ENCODE measurements at places on chromosomes 1 and 21.

GRCh38 chr1:236808564-236809130 lies 13.6 kb downstream of the MTR start:
- no peak for DNase-seq

- DNase-seq = no peak
Observed at GRCh38 chr21:42861311-42861847, 18.0 kb downstream of the WDR4 start.

DNA sequence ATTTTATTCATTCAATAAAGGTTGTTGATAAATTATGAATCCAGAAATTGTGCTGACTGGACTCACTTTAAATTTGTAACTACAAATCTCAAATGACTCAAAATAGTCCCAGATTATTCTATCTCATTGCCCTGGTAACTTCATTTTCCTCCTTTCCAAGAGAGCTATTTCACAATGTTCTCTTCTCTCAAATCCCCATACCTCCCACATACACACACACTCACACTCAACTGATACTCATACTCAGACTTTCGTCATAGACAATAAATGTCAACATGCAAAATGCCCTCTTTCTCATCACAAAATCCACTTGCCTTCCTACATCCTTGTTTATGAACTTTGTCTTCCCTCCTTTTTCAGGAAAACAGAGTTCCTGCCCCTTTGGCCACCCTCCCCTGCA lies 33.3 kb downstream of the EXTL2 start:
- no peak for DNase-seq

DNA sequence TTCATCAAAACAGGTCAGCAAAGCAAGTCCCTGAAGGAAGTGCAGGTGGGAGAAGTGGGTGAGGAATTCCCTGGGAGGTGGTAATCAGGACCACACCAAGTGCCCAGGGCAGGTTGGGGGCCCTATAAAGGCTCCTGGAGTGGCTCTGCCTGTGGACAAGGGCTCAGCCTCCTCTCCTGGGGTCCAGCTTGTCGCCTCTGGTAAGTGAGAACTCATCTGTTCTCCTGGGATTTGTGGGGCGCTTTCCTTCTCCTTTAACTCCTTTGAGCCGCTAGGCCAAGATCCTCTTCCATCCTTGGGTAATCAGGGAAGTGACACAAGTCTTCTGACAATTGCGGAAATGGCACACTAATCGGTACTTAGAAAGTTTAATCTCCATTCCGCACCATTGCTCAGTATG lies at the start of gene SPRR4:
Gene SPRR4 (plus strand): TSS at position 154 of the 400 bp plus-strand sequence. CDS start 1,243 bp downstream, outside the sequence.
- DNase-seq = no peak

DNA sequence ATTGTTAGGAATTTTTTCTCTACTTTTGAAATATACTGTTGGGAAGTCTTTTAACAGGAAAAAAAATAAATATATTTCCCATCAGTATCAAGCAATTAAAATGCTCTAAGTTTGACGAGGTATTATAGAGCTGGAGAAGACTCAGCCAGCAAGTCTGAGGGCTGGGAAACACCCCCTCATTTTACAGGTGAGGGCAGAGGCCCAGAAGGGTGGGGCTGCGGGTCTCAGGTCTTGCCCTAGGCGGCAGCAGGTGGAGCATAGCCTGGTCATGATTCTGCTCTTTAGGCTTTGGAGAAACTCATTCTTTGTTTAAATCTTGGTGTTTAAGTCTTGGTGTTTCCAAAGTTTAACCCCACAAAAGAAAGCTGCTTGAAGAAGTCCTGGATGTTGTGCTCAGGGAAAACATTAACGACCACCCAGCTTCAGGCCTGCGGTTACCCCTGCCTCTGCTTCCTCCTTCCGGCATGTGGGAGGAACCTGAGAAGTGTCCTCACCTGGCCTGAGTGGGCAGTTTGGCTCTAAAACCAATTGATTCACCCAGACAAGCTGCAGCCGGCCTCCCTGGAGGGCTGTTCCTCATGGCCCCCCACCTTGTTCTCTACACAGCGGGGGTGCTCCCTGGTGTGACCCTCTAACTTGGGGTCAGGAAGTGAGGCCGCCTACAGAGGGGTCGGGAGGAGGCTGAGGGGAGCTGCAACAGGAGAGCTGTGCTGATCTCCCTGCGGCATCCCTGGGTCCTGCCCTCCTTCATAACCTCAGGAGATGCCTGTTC lies 41.7 kb downstream of the OLFML2B start:
- no peak for DNase-seq

DNA sequence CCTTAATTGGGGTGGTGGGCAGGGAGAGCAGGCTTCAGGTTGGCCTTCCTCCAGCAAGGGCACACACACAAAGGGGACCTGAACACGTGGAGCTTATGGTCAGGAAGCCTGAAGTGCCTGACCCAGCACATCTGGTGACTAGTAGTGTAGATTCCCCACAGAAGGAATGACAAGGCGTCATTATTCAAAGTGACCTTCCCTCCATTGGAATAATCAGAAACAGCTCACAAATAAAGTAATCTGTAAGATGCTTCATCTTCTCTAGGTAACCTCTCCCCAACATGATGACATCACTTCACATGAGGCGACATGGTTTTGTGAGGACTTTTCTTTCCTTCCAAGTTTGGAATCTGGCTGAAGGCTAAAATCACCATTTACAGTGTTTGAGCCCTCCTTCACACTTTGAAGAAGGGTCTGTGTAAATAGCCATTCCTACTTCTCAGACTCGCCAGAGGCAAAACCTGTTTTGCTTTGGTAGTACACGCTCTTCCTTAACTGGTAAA lies 32.8 kb upstream of the ERG start:
- DNase-seq = no peak

DNA sequence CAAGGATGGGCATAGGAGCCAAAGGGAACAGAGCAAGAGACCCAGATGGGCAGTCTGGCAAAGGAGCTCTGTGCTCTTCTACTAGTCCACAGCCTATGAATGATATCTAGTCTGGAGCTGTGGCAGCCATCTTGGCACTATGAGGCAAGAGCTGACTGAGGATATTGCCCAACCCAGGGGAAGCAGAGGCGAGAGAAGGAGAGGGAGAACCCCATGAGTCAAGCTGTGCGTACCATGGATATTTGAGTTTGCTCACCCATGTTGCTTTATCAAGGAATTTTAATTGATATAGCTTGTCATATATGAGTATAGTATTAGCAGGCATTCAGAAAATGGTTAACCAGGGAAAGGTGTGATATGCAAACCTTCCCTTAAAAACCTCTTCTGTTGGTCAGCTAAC lies 420.9 kb downstream of the PRDM2 start:
- no peak for DNase-seq

DNA sequence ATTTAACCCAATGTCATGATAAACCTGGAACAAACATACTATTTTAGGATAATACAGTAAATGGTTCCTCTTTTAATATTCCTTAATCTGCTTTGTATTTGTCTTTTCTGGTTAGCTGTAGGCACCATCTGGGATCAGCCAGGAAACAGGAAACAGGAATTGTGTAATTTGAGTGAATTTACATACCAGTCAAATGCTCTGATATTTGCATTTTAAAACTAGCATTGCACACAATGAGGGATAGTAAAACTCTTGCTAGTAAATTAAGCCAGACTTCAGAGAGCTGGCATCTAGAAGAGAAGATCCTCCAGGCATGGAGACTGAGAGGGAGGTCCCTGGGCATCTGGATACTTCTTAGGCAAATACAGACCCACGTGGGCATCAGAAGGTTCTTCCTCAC lies 103.5 kb downstream of the HMCN1 start:
- no peak for DNase-seq

DNA sequence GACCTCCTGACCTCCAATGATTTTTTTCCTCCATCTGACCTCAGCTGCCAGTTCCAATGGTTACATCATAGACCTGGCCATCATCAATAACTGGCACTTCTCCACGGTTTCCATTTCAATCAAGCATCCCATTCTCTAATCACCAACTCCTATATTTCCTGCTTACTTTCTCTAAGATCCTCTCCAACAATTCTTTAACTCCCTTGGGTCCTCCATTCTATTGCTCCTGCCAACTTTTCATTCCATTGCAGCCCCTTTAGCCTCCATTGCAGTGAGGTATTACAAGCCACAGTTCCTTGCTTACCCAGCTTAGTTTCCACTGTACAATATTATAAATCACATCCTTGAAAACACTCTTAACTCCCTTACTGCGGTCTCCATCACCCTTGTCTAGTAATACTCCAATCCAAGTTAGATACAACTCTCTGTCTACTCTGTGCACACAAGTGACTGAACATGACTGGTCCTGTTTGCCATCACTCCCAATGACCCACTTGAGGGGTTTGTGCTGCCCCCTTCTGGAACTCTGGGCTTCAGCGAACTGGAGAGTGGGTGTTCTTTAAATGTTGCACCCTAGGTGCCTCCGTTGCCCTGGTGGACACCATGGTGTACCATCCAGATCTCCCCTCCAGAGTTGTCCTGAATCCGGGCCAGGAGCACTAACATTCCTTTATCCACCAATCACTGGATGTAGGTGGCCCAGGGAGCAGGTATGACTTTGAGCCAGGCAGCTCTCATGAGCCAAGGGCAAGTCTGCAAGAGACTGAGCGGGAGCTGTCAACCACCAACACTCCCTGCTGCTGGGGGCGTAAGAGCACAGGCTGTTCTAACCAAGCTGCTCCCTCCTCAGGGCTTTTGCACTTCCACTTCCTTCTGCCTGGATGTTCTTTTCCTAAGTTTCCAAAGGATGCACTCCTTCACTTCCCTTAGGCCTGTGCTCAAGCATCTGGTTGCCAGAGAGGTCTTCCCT lies 3.7 kb upstream of the FNDC7 start:
- peak; percentile 42 for DNase-seq

- no peak for DNase-seq
Observed at GRCh38 chr1:62180639-62181038, 14.0 kb upstream of the L1TD1 start.

DNA sequence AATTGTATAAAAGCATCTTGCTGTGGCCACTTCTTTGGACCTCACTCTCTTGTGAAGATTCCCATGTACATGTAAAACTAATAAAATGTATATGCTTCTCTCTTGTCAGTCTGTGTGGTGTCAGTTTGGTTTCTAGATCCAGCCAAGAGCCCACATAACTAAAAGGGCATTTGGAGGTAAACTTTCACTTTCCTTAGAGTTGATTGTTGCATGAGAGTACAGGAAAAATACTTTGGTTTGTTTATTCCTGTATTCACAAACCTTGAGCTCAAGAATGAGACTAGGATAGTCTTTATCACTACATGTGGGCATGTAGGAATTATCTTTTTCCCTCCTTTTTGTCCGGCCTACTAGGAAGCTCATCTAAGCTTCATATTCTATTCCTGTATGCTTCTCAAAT lies 50.9 kb downstream of the KCTD3 start:
- no peak for DNase-seq

- DNase-seq = no peak
Observed at GRCh38 chr1:25991937-25992688, 5.8 kb downstream of the PAFAH2 start.

GRCh38 chr1:5979536-5980313 lies 12.5 kb downstream of the NPHP4 start:
- no peak for DNase-seq

DNA sequence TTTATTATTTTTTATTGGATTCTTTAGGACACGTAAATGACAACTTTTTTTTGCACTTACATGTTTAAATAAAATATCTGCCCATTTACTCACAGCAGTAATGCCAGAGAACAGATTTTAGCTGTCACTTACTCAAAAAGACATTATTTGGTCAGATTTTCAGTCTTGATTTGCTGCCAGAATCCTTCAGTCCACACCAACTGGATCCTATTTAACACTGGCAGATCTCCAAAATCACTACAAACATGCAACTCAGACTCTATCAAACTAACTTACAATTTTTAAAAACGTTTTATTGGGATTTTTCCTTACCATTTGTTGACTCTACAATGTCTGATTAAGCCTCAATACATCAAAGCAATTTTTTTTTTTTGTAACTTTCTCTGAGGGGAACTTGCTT lies 11.1 kb downstream of the ATP6V1G3 start:
- no peak for DNase-seq

GRCh38 chr1:160862203-160863060 lies at the start of gene CD244:
CD244 (minus strand) TSS chr1:160862887; CDS start chr1:160862677, 210 bp downstream.
- no peak for DNase-seq

GRCh38 chr1:235442788-235443429 lies 61.3 kb downstream of the B3GALNT2 start:
- no peak for DNase-seq

- no peak for DNase-seq
Observed at GRCh38 chr1:218315638-218316037, 29.5 kb upstream of the TGFB2 start.

DNA sequence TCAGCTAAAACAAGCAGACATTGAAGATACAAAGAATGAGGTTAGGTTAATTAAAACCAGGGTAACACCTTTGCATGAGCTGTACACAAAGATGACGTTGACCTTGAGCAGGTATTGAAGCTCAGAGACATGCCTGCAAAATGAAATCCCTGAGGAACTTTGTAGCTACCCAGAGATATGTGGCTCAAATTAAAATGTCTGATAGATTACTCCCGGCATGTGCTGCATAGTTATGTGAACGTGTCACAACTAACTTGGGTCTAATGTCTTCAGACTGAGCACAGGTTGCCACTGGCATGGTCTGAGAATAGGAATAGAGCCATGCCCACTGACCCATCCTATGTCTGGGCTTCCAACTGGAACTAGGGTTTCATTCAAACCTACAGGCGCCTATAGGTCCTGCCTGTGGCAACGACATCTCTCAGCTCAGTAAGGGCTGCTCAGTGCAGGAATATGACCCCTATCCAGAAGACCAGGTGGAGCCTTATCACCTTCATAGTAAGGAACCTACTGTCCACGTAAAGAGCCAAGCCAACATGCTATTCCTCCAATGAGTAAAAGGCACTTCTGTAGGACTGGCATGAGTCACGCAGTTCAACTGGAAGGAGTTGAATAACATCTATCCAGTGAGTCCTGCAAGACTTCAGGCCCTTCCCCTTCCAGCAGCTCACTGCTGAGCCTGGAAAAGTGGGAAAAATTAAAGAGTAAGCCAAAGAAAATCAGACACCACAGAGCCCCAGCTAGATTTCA lies 60.7 kb downstream of the PRKAB2 start:
- no peak for DNase-seq

DNA sequence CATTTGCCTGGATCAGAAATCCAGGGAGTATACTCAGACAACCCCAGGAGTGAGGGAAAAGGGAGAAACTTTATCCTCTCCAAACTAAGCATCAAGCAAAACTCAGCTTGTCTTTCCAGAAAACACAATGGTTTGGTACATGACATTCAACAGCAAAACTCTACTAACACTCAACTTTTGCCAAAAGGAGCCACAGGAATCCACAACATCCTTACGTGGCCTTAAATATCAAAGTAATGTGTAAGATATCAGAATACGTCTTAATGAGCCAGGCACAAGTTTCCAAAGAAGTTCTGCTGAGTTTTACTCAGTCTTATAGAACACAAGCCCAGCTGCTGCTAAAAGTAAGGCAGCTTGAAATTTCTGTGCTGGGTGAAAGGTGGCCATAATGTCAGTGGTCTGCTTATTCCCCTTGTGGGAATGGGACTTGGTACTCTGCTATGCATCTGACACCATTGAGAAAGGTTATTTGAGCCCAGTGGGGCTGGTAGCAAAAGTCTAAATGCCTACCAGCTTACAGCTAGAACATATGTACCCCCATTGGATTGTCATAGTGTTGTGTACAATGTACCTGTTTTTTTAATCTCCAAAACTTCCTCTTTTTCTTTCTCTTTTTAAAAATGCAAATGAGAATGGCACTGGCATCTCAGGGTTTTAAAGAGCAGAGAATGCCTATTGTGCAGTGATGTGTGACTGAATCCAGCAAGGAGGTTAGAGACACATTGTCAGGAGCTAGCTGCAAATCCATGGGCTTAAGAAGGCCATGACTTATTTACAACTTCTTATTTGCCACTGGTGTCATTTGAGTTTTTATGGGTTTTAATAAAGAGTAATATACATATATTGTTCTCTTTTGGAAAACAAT lies 62.0 kb upstream of the ST6GALNAC3 start:
- peak; percentile 42 for DNase-seq

GRCh38 chr1:30885570-30886522 lies 22.7 kb downstream of the SDC3 start:
- DNase-seq = no peak
